Activated T-cell treated with anti-CD3 and anti-CD28 coated beads for 1 hour (primary cell): ENCODE measurements at places on chromosomes 5 and 9.

- DNase-seq, result no peak
These were observed 1.7 kb downstream of the DMRT3 start for GRCh38 chr9:977838-978830.

DNA sequence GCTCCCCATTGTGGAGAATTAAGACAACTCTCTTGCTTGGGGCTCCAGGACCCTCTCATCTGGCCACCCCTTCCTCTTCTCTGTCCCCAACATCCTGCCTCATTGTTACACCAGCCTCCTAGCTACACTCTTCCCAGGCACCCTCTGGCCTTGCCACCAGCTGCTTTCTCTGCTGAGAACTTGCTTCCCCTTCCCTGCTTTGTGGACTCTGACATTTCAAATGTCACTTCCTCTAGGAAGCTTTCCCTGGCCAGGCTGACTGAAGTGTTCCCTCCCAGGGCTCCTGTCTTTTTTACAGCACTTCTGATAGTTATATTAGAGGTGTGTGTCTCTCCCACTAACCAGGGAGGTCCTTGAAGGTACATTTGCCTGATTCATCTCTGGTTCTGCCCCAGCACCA lies 194.0 kb upstream of the KLF4 start:
- no peak for DNase-seq

GRCh38 chr5:79005151-79005550 lies 20.0 kb upstream of the ARSB start:
- no peak for DNase-seq

DNA sequence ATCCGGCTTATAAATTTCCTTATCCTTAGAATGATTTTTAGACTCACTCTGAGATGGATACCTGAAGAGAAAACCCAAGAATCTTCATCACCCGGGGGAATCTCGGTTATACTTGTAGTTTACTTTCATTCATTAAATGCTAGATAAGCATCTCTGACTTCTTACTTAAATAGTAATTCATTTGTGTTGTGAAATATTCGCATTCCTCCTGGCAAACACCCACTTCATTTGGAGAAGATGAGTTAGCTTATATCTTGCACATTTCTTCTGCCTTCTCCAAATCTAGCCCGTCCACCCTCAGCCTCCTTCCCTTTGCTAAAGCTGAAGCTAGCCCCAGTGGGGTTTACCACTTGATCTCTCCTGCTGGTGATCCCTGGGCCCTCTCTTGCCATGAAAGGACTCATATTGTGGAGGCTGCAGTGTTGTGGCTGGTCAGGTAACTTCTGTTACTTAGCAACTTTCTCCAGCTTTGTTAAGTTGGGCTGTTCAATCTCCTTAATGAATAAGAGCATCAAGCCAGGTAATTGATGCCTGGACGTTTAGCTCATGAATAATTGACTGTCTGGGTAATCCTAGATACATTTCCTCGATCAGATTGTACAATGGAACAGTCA lies 11.3 kb upstream of the POU4F3 start:
- DNase-seq, result no peak

DNA sequence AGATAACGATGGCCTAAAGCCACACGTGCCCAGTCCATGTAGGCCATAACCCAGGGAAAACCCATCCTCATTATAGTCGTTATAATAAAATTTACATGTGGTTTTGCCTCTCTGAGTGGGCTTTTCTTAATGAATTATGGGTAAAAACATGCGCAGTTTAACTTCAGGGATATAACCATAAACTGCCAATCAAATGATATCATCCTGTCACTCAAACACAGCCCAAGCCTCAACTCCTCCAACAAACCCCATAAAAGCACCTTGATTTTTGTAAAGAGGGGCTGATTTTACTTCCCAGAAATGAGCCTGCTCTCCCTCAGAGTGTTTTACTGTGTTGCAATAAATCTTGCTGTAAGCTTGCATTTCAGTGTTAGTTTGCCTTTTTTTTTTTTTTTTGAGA lies 15.8 kb upstream of the SETX start:
- DNase-seq, result no peak

DNA sequence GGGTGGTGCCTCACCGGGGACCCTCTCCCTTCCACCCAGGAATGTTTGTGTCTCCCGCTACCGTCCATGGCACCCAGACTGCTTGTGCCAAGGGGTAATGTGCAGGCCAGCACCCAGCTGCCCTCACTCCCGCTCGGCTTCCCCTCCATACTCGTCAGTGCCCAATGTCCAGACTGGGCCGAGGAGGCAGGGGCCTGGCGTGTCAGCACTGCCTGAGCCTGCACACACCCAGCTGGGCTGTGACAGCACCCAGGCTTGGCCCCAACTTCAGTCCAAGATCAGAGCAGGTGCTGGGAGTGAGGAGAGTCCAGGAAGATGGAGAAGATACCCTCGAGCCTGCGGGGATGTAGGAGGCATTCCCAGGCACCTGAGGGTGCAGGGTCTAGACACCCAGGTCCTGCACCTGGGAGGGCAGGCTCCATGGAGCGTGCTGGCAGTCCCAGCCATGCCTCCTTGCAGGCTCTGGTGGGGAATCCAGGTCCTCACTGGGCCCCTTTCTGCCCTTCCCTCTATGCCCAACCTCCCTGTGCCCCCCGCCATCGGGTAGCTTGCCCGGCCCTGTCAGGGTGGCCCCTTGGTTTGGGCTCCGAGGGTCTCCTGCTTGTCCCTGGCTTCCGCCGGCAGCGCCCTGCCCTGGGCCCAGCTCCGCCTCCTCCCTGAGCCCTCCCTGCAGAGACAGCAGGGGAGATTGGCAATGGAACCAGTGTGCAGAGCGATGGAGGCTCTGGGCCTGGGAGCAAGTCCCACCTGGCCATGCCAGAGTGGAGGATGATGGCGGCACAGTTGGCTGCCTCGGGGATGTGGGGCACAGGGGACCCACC lies 250.8 kb upstream of the EDIL3 start:
- no peak for DNase-seq
